ENCODE measurements at places on chromosomes 11 and 22. TPM values are rescaled to one million over a fixed set of nuclear protein-coding genes. Genes with fewer than 3 reads are reported as not detected.

Gene NRXN2
- 157 TPM for total RNA-seq

Gene SMC1B
- total RNA-seq = not detected

Gene LMO2
- total RNA-seq = 13.5 TPM

Gene TTC36
- 3.7 TPM for total RNA-seq

Gene FAM180B
- total RNA-seq = 0.25 TPM

Gene LAYN
- total RNA-seq = 4.2 TPM

Gene TREH
- total RNA-seq = not detected

Gene MTA2
- total RNA-seq = 83.6 TPM

Gene MS4A4A
- total RNA-seq = 1.2 TPM

Gene KIRREL3
- total RNA-seq = 19.7 TPM

Gene APOL5
- not detected for total RNA-seq

Gene SLN
- 27.0 TPM for total RNA-seq

Gene WBP2NL
- 3.7 TPM for total RNA-seq

Gene MISFA
- 0.74 TPM for total RNA-seq

Gene OR51E2
- 0.25 TPM for total RNA-seq

Gene GAL
- total RNA-seq = 0.25 TPM

Gene OR8D4
- 0.25 TPM for total RNA-seq

Gene AAMDC
- total RNA-seq = 2.2 TPM

Gene KCNQ1
- total RNA-seq = 0.49 TPM

Gene PKP3
- total RNA-seq = 0.74 TPM

Gene PAAF1
- total RNA-seq = 15.2 TPM

Gene PSMD13
- 73.0 TPM for total RNA-seq

Gene SLC37A2
- total RNA-seq = 1.2 TPM

Gene CELF1
- 175 TPM for total RNA-seq

Gene INCENP
- total RNA-seq = 20.4 TPM

All from temporal lobe (tissue), 4 donors.